ENCODE measurements at places on chromosomes 12 and 14. TPM values are rescaled to one million over a fixed set of nuclear protein-coding genes. Genes with fewer than 3 reads are reported as not detected.

The TEX52 gene
- not detected for total RNA-seq

The BMP4 gene
- 162 TPM for total RNA-seq

GRCh38 chr14:50001999-50002925 is 109.4 kb downstream of the ARF6 start:
- DNase-seq, result no peak

GRCh38 chr12:43052441-43052840 is 462.9 kb upstream of the PRICKLE1 start:
- no peak for DNase-seq

GRCh38 chr12:66312189-66312588 is 9.9 kb downstream of the HELB start:
- DNase-seq, result no peak

DNA sequence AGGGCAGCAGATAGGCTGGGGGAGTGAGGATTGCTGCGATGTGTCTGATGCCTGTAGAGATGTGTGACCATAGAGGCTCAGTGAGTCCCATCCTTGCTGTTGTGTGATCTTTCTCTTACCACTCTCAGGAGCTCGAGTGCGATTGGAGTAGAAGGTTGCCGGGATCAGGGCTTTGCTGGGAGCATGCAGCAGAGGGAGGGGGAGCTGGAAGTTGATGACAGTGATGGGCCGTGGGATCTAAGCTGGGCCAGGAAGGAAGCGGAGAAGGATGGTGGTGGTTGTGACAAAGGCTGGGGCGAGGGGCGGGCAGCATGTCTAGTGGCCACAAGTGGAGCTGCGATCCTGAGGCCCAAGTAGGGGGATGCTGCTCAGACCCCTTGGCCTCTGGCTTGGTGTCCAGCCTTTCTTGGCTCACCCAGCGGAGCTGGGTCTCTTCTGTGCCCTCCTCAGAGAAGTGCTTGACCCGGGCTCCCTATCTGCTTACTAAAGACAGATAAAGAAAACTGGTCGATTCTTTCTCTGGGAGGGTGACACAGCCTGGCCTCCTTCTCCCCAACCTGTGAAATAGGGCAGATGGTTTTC is 66.2 kb downstream of the PRMT8 start:
- no peak for DNase-seq
